ENCODE measurements at places on chromosomes 4 and X.

GRCh38 chr4:123106747-123107146 is 184.3 kb upstream of the NUDT6 start:
- DNase-seq: no peak

DNA sequence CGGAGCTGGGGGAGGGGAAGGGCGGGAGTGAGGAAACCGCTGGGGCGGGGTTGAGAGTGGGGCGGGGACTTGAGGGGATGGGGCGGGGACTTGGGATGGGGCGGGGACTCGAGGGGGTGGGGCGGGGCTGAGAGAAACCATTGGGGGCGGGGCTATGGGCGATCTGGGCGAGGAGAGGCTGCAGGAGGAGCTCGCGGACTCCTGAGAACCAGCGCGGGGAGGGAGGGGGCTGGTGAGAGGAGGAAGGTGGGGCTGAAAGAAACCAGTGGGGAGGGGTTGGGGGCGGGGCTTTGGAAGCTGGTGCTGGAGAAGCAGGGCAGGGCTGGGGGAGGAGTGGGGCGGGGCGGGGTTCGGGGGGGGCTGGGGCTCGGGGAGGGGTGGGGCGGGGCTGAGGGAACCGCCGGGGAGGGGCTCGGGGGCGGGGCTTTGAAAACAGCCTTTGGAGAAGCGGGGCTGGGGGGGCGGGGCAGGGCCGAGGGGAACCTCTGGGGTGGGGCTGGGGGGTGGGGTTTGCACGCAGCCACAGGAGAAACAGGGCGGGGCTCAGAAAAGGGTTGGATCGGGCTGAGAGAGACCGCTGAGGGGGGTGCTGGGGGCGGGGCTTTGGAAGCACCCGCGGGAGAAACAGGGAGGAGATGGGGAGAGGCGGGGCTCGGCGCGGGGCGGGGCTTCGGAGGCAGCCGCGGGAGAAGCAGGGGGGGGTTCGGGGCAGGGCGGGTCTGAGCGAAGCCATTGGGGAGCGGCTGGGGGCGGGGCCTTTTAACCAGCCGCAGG is 777 bp upstream of the EOLA2 start:
- DNase-seq: peak; percentile 69

DNA sequence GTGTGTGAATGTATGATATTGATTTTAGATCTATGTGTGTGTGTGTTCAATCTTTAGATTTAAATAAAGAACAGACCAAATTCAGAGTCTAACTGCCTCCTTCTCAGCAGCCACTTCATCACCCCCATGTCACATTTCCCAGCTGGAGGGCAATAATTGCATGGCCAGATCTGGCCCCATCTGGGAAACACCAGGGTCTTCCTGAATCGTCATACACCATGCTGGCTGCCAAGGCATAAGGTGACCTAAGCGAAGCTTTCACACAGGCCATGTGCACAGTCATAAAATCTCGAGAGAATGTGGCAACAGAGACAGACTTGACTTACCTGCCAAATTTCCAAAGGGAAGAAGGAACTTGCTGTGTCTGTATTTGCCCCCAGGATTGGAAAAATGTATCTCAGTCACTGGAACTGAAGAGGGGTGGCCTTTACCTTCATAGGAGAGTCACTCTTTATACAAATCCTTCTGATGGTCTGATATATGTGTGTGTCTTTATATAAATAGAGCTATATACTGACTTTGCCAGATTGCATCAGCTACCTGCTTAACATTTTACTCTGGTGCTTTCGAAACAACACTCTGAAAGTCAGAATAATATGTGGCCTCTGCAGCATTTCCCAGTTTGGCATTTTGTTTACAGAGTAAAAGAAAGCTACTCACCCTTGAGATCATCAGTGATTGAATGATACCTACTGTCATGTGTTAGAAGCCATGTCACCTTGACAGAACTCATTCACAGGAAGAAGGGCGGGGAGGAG is at the start of gene PLAC1:
Gene PLAC1, minus strand, starts transcription at position 470 of the 758 bp plus-strand sequence. CDS start 91,789 bp downstream, outside the sequence.
- DNase-seq: no peak

DNA sequence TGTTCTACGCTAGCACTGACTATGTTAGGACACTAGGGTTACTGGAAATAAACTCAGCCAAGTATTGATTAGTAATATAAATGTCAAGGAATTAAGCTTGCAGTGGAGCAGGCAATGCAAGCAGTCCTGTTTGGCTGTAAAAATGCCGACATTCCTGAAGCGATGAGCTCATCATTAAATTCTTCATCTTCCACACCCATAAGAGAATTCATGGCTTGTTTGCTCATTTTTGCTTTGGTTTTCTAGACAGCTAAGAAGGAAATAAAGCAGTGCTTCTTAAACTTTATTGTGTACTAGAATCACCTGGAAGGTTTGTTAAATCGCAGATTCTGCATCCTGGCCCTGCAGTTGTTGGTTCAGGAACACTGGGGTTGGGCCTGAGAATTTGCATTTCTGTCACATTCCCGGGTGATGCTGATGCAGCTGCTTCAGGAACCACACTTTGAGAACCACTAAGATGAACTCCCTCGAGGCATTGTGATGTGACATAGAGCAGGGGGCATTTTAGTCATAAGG is 17.8 kb downstream of the ANXA3 start:
- DNase-seq: no peak

GRCh38 chr4:86810847-86811246 is 38.3 kb downstream of the SLC10A6 start:
- no peak for DNase-seq

DNA sequence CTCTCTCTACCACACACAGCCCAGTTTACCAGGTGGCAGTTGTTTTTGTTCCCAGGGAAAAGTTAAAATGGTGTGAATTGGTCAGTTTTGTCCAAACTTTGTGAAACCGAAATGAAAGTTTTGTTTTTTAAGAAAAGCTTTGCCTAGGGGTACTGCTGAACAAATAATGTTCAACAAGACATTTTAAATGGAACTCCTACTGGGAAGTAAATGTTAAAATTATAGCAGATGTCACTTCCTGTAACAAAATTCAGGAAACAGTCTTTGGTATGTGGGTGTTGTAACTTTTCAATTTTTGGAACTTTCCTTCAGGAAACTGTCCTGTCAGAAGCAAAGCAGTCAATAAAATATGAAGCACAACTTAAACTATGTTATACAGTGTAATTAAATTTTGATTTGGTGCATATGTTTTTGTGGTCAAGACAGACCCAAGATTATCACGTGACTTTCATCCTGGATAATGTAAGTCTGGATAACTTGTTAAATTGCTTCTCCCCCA is 79.5 kb downstream of the AFF1 start:
- DNase-seq: no peak

GRCh38 chr4:1055721-1056590 is 44.5 kb downstream of the FGFRL1 start:
- peak; percentile 68 for DNase-seq

- no peak for DNase-seq
Observed at GRCh38 chrX:47610511-47610910, 9.1 kb downstream of the SYN1 start.

- no peak for DNase-seq
Observed at GRCh38 chr4:8912506-8912905, 40.9 kb upstream of the HMX1 start.

- DNase-seq: no peak
Observed at GRCh38 chr4:167966143-167966542, 126.2 kb upstream of the ANXA10 start.

DNA sequence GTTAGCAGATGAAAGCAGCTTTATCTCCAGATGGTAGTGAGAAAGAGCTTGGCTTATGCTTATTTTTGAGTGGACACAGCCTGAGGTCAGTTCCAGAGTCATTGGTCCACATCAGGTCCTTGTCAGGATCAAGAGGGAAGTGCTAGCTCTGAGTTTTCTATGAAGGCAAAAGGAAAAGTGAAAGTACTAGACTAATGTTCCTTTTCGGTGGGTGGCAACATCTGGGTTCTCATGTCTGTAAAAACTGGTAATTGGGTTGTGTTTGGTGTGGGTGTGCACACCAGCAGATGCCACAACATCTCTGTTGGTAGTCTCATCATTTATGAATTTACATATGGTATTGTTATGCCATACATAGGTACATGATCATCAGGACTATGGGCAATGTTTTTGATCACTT is 210.5 kb downstream of the PWWP3B start:
- no peak for DNase-seq

DNA sequence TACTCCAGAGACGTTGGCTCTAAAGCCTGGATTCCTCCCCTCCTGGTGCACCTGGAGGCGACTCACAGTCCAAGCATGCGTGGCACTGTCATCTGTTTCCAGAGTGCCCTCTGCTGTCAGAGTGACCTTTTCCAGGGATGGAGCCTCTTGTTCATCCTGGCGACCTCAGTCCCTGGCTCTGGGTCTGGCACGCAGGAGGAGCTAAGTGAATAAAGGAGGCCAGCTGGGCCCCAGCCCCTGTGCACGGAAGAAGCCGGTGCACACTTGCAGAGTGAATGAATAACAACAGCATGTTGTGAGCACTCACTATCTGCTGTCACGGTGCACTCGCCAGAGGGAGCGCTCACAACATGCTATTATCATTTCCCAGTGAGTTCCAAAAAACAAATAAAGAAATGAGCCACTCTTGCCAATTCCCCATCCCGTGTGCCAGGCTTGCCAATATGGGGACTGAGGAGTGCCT is 27.8 kb upstream of the PSAPL1 start:
- no peak for DNase-seq

- no peak for DNase-seq
Observed at GRCh38 chr4:27189683-27190082, 329.0 kb downstream of the STIM2 start.

DNA sequence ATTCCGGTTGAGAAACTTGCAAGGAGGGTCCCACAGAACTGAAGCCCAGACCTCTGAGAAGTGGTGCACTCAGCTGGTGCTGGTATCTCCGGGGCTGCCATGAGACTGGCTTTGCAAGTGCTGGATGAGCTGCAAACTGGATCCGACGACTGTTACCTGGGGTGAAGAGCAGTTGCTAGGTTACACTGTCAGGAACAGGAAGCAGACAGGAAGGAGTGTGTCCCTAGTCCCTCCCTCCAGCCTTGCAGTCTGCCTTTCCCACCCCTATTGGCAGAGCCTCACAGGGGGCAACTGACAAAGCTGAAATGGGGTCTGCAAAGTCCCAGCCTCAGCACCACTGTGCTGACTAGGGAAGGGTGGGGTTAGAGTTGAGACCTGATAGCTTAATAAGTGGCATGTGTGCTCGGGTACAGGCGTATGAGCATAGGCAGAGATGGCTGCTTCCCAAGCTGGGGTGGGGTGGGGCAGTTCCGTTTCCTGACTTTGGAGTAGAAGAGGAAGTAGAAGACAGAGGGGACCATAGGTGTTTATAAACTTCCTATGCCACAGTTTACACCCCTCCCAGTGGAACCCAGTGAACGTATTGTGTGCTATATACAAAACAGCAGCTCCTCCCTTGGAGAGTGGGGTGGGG is 18.0 kb downstream of the PPEF1 start:
- DNase-seq: no peak

- DNase-seq: no peak
Observed at GRCh38 chr4:84727491-84727890, 144.6 kb downstream of the CDS1 start.

GRCh38 chrX:15301924-15302323 is 13.5 kb downstream of the ASB11 start:
- no peak for DNase-seq

- no peak for DNase-seq
Observed at GRCh38 chr4:104896660-104897645, 249.7 kb upstream of the TET2 start.

DNA sequence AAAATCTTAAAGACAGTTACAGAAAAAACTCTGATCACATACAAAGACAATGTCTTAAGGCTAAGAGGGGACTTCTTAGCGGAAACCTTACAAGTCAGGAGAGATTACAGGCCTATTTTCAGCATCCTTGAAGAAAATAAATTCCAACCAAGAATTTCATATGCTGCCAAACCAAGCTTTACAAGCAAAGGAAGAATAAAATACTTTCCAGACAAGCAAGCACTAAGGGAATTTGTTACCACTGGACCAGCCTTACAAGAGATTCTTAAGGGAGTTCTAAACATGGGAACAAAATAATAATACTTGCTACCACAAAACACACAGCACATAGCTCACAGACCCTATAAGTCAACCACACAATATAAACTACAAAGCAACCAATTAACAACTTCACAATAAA is 255.8 kb upstream of the ZFP42 start:
- DNase-seq: no peak

All from stimulated activated CD8-positive, alpha-beta memory T cell treated with anti-CD3 and anti-CD28 coated beads, Interleukin-4, amount 100 ng/mL, for 1 hour (primary cell).